ENCODE measurements at places on chromosomes 3 and 15.

- no peak overlapping the region for H3K4me3 ChIP-seq
- peaks cover 53% of the 10 kb centered on the region for H3K36me3 ChIP-seq
- no peak for DNase-seq
- H3K27ac ChIP-seq: peak overlapping the region; percentile 12
Observed at GRCh38 chr15:40554161-40554525, 10.7 kb downstream of the CCDC32 start.

- no peaks in the 10 kb centered on the region for H3K4me1 ChIP-seq
- no peak for DNase-seq
- no peak overlapping the region for H3K4me3 ChIP-seq
- no peak overlapping the region for H3K27ac ChIP-seq
- H3K27me3 ChIP-seq: peaks cover 3% of the 10 kb centered on the region
Observed at GRCh38 chr15:57495041-57495440, 96.7 kb upstream of the MYZAP start.

DNA sequence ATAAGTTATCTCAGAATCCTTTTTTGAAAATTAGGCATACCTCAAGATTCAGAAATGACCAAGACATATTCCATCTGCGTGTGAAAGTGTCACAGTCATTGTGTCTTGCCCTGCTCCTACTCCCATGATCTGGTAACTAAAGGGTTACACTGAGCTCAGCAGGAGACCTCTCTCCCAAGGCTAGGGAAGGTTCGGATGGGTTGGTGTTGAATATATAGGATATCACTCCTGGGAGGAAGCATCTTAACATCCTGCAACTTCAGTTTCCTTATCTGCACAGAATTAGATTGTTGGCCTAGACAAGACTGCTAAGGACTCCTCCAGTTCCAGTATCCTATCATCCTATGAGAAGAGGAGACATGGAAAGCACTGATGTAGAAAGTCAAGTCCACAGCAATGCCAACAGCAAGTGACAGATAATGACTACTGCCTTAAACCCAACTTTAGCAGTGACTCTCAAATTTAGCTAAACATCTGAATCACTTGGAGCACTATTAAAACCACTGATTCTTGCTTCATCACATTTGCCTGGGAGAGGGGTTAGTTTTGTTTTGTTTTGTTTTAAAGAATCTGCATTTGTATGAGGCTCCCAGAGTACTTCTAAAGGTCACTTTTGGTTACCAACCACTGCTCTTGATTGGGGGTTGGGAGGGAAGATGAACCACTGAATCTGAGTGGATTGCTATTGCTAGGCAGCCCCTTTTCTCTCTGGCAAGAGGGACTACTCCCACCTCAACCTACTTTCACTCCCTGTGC, 9.7 kb downstream of the ADAMTS9 start:
- no peak for DNase-seq
- H3K4me3 ChIP-seq: no peak overlapping the region
- H3K27ac ChIP-seq: no peak overlapping the region
- no peaks in the 10 kb centered on the region for H3K27me3 ChIP-seq

DNA sequence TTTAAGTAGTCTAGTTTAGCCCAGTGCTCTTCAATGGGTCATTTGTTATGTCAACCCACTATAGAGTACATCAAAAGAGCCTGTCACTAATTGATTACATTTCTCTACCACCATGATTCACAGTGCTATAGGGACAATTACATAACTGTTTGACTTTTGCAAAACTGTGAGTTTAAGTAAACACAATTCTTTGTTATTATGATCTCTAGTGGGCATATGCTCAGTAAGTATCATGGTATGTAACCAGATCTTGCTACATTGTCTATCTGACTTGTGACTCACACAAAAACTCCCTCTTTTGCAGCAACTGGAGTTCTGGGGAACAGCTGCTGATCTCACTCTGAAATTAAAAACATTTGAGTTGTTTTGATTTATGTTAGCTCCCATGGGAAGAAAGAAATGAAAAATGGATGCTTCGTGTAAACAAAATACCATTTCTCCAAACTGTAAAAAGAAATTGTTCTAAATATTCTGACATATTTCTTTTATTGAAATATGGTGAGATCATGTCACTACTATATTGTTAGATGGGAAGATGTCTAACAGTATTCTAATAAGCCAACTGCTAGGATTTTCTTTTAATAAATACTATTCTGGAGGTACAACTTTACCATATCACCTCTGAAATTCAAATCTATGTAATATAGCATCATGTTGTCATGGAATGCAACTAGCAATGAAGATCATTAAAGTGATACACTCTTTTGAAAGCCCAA, 470.4 kb downstream of the ROBO1 start:
- H3K36me3 ChIP-seq: no peaks in the 10 kb centered on the region
- H3K4me1 ChIP-seq: no peaks in the 10 kb centered on the region
- no peak overlapping the region for H3K27ac ChIP-seq
- H3K27me3 ChIP-seq: no peaks in the 10 kb centered on the region
- no peak overlapping the region for H3K4me3 ChIP-seq

- H3K36me3 ChIP-seq: no peaks in the 10 kb centered on the region
- DNase-seq: no peak
- H3K4me1 ChIP-seq: no peaks in the 10 kb centered on the region
- H3K27me3 ChIP-seq: peaks cover 6% of the 10 kb centered on the region
- no peak overlapping the region for H3K4me3 ChIP-seq
Observed at GRCh38 chr3:127050733-127051132, 67.8 kb downstream of the PLXNA1 start.

DNA sequence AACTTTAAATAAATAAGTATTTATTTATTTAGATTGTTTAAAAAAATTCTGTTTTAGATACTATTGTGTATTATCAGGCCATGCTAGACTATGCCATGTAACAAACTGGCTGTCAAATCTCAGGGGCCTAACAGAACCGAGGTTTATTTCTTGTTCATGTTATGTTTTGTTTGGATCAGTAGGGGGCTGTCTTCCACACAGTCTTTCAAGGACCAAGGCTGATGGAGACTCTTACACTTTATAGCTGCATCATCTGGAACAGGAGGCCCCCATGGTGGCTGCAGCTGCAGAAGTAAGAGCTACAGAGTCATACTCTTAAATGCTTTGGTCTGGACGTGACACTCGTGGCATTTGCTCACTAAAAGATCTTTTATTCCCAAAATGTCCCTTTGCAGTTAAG, 33.0 kb upstream of the ARL14 start:
- no peaks in the 10 kb centered on the region for H3K4me1 ChIP-seq
- H3K36me3 ChIP-seq: no peaks in the 10 kb centered on the region
- no peak for DNase-seq
- no peak overlapping the region for H3K27ac ChIP-seq
- no peak overlapping the region for H3K4me3 ChIP-seq

- H3K4me1 ChIP-seq: no peaks in the 10 kb centered on the region
- H3K27ac ChIP-seq: no peak overlapping the region
Observed at GRCh38 chr3:62114763-62115162, 258.6 kb downstream of the FEZF2 start.

GRCh38 chr3:158790901-158791589, 10.8 kb upstream of the MFSD1 start:
- H3K36me3 ChIP-seq: no peaks in the 10 kb centered on the region
- peak overlapping the region; percentile 66 for H3K4me3 ChIP-seq
- peak overlapping the region; percentile 52 for H3K27ac ChIP-seq
- no peaks in the 10 kb centered on the region for H3K27me3 ChIP-seq
- DNase-seq: peak; percentile 9

- H3K27ac ChIP-seq: no peak overlapping the region
- no peak overlapping the region for H3K4me3 ChIP-seq
- H3K36me3 ChIP-seq: peaks cover 8% of the 10 kb centered on the region
- H3K27me3 ChIP-seq: no peaks in the 10 kb centered on the region
- peak; percentile 26 for DNase-seq
Observed at GRCh38 chr3:51099794-51100535, 285.1 kb upstream of the MANF start.
